ENCODE measurements at places on chromosomes 3 and 15. TPM values are rescaled to one million over a fixed set of nuclear protein-coding genes. Genes with fewer than 3 reads are reported as not detected.

SLC30A4 gene
- total RNA-seq = 11.5 TPM

DNA sequence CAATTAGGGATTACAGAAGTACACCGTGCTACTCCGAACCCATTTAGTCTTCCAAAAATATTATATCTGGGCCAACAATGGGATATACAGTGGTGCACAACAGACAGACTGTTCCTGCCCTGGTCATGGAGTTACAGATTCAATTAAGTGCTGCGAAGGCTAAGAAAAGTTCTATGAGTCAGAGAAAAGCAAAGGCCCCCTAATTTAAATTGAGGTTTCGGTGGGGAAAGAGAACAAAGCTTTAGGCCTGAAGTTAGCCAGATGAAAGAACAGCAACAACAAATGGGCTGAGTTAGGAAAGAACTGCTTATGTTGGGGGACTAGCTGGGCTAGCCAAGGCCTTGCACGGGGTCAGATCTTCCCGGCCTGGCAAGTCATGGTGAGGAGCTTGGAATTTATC is 131.8 kb downstream of the MDFIC2 start:
- DNase-seq = no peak

FAM227B gene
- 13.0 TPM for total RNA-seq

TTLL13 gene
- total RNA-seq = not detected

DNA sequence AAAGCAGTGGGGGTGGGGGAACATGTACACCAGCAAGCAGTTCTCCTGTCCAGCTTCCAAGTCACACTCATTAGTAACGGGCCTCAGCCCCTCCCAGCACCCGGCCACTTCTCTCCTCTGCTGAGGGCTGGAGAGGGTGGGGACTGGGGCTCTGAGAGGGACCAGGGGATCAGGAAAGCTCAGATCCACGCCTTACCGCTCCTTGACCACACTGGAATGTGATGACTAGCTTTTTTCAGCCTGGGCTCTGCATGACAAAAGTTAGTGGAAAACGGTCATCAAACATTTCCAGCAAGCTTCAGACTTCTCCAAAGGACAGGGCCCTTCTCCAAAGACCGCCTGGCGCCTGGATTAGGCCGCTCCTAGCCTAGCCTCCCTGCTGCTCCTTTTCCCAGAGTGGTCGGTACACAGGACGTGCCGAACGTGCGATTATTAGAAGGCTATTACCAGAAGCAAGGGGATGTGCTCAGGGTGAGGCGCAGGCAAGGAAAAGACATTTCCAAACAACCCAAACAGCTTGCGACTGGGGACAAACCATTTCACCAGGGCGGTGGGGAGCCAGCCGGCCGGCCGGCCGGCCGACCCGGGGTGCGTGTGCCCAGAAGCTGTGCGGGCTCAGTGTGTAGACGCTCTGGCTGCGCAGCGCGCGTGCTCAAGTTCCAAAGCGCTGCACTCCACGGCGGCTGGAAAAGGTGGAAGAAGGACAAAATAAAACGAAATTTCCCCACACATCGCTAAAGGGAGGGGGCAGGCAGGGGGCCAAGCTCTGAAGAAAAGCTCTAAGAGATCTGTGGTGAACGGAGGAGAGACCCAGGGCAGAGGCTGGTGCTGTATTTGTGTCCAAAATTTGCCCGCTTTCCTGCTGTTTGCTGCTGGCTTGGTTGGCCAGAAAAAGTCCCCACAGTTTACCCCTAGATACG is 51.0 kb upstream of the SSR3 start:
- no peak for DNase-seq

All from breast epithelium (tissue), 4 donors.